A172 (cell line): ENCODE measurements at places on chromosomes 13 and 19. TPM values are rescaled to one million over a fixed set of nuclear protein-coding genes. Genes with fewer than 3 reads are reported as not detected.

FARP1 gene
- 16.4 and 18.2 TPM in 2 replicates for total RNA-seq

C19orf73 gene
- total RNA-seq: not detected in 2 replicates

ERICH4 gene
- total RNA-seq: not detected in 2 replicates

LGALS14 gene
- not detected in 2 replicates for total RNA-seq

DNA sequence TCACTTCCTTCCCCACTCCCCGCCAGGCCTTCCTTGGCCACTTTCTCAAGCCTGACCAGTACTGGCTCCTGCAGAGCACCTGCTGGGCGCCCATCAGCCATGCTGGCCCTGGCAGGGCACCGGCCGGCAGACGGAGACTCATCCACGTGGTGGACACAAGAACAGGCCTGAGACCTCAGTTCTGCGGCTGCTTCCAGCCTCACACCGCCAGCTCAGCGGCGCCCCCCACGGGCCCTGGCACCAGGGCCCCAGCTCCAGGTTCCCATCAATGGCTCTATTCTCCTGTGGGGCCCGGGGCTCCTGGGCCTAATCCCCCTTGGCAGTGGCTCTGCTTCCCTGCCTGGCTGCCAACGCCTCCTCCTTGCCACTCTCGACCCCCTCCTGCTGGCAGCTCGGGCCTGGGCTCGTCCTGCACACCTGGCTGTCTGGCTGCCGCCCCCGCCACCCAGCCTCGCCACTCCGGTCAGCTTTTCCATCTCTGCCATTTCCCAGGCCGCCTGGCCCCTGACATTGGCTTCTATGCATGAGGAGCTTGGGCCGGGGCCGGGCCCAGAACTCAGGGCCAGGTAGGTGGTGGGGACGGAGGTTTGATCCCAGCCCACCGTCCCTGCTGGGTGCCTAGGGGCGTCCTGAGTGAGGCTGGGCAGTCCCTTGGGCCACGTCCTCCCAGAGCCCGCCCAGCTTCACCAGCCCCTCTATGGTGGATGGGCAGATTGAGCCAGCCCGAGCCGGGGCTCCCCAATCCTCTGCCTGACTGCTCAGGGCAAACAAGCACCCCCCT, 6.2 kb downstream of the NDUFA11 start:
- DNase-seq: no peak

DNA sequence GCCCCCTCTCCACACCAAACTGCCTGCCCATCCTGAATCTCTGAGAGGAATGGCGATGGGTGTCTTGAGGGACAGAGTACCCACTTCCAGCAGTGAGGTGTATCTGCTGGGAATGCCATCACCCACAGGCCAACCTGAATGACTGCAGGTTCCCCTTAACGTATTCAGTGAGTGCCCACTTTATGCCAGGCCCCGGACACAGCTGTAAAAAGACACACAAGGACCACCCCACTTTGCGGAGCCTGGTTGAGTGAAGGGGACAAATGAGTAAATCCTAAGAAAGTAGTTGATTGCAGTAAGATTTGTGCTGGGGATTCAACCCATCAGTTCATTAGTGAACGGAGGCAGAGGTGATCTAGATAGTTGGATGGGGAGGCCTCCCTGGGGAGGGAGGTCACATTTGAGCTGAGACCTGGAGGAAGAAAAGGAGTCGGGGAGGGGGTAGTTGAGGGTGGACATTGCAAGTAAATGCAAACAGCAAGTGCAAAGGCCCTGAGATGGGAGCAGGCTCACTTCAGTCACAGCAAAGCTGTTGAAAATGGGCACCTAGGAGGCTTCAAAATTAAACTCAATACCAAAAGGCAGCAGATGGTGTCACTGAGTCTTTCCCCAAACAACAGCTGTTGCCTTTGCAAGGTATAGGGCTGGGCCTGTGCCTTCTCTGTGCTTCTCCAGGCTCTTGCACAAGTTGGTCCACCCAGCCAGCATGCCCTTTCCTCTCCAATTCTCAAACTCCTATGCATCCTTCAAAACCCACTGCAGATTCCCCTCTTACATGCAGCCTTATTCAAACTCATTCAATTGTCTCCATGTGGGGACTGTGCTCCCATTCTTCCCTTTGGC, 4.3 kb downstream of the GDF15 start:
- no peak for DNase-seq

GRCh38 chr13:48504606-48505005, 28.3 kb downstream of the RCBTB2 start:
- no peak for DNase-seq

DNA sequence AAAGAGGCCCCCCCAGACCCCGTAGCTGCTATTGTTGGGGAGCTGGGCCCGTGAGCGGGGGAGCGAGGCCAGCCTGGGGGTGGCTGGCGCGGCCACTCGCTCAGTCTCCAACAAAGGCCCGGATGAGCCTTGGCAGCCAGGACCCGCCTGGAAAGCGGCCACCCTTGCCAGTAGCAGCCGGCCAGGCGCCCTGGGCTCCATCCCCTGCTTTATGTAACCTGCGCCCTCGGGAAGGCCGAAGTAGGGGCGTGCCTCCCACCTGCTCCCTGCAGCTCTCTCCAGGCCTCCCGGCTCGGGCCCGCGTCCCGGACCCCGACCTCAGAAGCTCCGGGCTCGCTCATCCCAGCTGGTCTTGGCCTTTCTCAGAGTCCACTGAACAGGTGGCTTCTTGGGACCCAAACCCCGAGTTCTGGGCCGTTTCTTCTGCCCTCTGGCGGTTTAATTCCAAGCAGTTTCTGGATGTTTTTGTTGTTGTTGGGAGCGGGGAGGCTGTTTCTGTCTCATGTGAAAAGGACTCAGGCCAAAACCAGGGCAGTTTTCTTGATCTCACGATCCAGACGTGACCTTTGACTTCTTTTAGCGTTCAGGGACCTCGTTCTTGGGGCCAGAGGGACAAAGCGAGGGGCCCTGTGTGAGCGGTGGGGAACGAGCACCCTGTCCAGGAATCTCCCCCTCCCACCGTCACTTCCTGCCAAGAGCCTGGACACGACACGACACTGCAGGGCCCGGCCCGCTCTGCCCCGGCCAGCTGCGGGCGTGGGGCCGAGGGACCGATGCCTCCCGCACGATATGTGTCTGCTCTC, 1.2 kb downstream of the CDC34 start:
- peak; percentile 71 for DNase-seq

DNA sequence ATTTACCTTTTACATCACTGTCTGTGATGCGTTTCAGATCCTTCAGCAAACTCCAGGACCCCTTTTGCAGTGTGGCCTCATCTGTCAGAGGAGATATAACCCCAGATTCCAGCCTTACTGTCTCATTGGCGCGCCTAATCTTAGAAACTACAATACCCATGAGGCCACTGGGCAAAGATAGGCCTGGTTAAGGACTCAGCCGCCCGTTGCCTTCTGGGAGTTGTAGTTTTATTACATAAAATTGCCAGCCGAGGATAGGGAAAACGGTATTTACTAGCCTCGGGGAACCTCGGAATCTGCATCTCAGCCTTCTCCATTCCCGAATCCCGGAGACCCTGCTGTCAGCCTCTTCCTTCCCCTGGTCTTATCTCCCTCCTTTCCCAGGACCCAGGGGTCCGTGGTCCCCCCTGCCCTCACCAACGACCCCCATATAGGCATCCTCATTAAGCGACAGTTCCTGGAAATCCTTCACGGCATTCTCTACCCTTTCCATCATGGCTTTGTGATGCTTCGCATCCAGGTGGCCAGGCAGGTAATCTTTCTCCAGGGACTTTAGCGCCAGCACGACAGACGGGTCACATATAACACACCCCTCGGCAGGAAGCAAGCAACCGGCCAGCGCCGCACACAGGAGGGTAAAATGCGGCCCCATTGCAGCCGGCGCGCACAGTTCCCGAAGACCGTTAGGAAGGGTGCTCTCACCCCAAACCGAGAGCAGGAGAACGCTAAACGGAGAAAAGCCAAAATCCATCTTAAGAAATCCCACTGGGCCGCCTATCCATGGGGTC, 1.3 kb downstream of the IZUMO1 start:
- no peak for DNase-seq

DNA sequence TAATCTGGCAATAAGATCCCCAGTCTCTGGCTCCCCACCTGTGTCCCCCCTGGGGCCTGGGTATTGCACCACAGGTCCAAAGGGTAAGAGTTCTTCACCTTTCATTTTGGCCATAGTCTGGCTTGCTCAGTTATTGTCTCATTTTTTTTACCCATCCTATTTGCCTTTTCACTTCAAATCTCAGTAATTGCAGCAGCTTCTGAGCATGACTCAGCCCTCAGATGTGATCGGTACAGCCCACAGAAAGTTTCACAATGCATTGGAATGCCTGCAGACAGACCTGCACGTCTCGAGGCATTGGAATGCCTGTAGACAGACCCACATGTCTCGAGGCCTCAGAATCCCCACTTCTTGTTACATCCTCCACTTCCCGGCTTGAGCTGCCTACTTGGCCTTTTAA, 173.6 kb downstream of the NUFIP1 start:
- peak; percentile 93 for DNase-seq

GRCh38 chr13:46341112-46341711, 45.8 kb downstream of the RUBCNL start:
- peak; percentile 71 for DNase-seq

- DNase-seq: no peak
Measured at GRCh38 chr19:33302974-33303790, 848 bp upstream of the CEBPA start.

DNA sequence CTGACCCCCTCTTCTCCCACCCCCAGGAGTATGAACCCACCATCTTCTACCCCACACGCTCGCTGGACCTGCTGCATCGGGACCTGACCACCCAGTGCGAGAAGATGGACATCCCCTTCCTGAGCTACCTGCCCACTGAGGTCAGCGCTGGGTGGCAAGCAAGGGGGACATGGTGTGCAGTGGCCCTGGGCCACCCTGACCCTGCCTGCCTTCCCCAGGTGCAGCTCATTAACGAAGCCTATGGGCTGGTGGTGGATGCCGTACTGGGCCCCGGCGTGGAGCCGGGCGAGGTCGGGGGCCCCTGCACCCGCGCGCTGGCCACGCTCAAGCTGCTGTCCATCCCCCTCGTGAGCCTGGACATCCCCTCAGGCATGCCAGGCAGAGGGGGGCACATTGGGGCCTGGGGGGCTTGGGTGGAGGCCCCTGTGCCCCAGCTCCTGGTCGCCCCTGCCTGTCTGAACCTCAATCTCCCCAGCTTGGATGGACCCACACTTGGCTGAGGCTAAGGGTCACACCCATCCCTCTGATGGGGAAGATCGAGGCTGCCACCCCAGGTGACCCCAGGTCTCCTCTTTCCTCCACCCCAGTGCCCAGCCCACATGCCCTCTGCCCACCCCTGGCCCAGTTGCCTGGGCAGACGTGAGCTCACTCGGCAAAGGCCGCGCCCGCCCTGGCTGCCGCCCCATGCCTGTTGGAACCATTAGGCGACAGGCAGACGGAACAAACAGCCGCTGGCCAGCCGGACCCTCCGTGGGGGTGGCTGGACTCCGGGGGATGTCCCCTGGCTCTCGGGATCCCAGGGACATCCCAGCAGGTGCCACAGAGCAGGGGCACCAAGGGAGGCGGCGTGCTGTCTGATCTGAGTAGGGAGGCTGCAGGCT, 2.5 kb upstream of the CILP2 start:
- DNase-seq: no peak

DNA sequence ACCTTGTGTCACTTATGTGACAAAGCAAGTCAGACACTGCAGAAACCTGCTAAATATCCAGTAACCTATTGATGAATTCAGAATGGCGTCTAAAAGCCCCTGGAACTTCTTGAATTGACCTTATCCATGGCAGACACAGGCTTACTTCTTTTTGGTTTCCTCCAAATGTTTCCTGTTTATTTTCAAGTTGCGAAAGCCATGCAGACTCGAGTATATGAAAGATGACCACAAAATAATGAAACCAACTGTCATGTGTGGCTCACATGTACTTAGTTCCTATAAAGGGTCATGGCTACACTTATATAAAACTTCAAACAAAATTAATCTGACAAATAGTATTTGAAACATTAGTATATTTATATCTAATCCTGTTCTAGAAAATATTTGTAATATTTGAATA, 113.1 kb upstream of the FNDC3A start:
- no peak for DNase-seq

- peak; percentile 17 for DNase-seq
Measured at GRCh38 chr13:113001241-113002140, 32.5 kb downstream of the MCF2L start.

GRCh38 chr19:30521937-30522336, 149.8 kb downstream of the ZNF536 start:
- no peak for DNase-seq

GRCh38 chr13:53683608-53684007, 655.0 kb downstream of the OLFM4 start:
- no peak for DNase-seq

GRCh38 chr13:65856431-65856830, 1373.7 kb downstream of the PCDH9 start:
- peak; percentile 33 for DNase-seq

DNA sequence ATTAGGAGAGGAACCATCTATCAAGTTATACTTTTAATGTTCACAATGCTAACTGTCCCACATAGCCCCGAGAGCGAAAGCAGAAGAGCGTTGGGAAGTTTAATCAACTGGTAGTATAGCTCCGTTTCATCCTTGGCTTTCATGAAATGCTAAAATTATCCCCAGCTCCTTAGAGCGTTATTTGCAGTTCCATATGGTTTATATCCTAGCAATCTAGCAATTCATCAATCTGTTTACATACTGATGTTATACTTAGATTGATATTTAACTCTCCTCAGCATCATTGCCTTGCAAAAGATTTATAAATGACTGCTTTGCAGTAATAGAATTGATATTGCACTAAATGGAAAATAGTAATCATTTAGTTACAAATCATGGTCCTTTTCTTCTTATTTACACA, 419.8 kb downstream of the COG6 start:
- DNase-seq: no peak

GRCh38 chr13:71477735-71478134, 389.3 kb downstream of the DACH1 start:
- DNase-seq: no peak

GRCh38 chr19:12750851-12751250, 740 bp upstream of the BEST2 start:
- no peak for DNase-seq

DNA sequence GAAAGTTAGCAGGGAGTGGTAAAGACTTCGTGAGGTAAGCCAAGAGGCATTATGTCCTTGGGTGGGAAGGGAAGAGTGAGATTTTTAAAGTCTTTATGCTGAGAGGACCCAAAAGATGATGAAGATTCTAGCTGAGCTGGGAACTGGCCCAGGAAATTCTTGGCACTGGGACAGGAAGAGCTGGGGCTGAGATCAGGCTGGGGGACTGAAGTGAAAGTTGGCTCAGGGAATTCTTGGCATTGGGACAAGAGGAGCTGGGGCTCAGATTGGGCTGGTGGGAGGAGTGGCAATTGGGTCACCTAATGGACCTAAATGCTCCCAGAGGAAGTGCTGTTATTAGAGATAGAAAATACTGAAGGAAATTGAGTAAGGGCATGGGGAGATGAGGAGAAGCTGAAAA, 8.8 kb downstream of the SCEL start:
- no peak for DNase-seq

- no peak for DNase-seq
Measured at GRCh38 chr19:39100500-39101166, 16.5 kb downstream of the ACP7 start.
